Dermis blood vessel endothelial cell (primary cell): ENCODE measurements at places on chromosomes 13 and 19. TPM values are rescaled to one million over a fixed set of nuclear protein-coding genes. Genes with fewer than 3 reads are reported as not detected.

FGF9 gene
- under 0.01 TPM in 1 of 2 replicates, not detected in the other for total RNA-seq

NKG7 gene
- total RNA-seq: not detected in 2 replicates

HNRNPA1L2 gene
- 2.2 and 4.0 TPM in 2 replicates for total RNA-seq

PSG6 gene
- total RNA-seq: not detected in 2 replicates

ELAVL3 gene
- total RNA-seq: not detected in 2 replicates

P2RY11 gene
- 2.6 and 4.6 TPM in 2 replicates for total RNA-seq

AMH gene
- total RNA-seq: 1.3 and 1.5 TPM in 2 replicates

ZFP28 gene
- total RNA-seq: 8.0 and 8.1 TPM in 2 replicates

ZNF497 gene
- total RNA-seq: 1.3 and 2.9 TPM in 2 replicates

CEBPA gene
- total RNA-seq: 0.17 and 0.19 TPM in 2 replicates

GRIN3B gene
- 0.28 and 1.0 TPM in 2 replicates for total RNA-seq

CPAMD8 gene
- total RNA-seq: 2.0 and 3.7 TPM in 2 replicates

PROZ gene
- total RNA-seq: 0.17 TPM in 1 of 2 replicates, not detected in the other

UBE2L5 gene
- 0.05 TPM in 1 of 2 replicates, not detected in the other for total RNA-seq

ARL11 gene
- total RNA-seq: 0.09 and 0.51 TPM in 2 replicates

- DNase-seq: no peak
Measured at GRCh38 chr19:30512176-30513081, 140.2 kb downstream of the ZNF536 start.

- DNase-seq: no peak
Measured at GRCh38 chr13:21014139-21014501, 47.3 kb downstream of the LATS2 start.

- no peak for DNase-seq
Measured at GRCh38 chr19:14890643-14891379, 4.9 kb upstream of the OR7A17 start.

DNA sequence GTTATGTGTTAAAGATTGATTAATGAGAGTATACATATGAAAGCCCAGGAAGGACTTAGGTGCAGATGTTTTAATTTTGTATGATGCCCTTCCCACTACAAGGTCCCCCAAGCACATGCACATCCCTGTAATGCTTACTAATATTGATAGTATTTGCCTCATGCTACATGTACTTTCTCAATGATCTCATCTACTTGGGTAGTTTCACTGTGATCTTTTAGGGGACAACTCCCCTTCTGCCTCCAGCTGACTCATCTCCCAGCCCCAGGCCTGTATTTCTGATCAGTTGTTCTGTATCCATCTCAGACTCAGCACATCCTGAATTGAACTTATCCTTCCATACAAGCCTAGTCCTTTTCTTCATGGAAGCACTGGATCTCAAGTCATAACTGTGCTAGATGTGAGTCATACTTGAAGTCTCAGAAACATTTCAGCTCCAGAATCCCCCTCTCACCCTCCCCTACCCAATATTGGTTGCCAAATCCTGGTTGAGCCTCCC is 49.4 kb upstream of the INTS6 start:
- DNase-seq: no peak

DNA sequence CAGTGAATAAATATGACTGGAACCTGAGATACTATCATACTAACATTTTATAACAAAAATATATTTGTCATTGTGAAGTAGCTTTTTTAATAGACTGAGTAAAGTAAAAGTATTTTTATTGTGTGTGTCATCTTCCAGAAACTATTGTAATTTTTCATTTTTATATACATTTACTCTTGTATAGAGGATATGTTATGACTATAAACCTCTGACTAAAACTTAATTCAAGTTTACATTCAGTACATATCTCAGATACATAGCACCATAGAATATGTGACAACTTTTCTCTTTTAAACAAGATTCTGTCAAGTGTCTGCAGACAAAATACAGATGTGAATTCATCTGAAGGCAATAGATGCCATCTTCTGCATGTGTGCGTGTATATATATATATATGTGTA is 704.3 kb downstream of the SLITRK1 start:
- DNase-seq: no peak

DNA sequence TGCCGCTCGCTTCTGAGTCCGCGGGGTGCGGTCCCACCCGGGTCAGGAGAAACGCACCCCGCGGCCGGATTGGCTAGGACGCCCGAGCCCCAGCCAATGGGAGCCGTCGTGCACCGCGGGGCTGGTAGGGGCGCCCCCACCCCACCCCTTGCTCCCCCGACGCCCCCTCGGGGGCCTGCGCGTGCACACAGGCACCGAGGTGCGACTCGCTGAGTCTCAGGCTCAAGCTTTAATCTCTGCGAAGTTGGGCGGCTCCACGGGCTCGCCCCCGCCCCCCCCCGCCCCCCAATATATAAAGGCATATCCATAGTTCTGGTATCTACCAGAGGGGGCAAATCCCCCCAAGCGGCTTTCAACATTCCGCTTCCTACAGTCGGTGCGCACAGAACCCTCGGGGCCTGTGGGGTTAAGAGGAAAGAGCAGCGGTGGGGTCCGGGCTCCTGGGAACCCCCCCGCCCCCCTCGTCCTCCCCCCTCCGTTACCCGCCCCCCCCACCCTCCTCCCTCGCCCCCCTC is at the start of gene COX6B2:
Gene COX6B2, minus strand, starts transcription at position 22 of the 515 bp plus-strand sequence. CDS start 198 bp downstream, outside the sequence.
- no peak for DNase-seq

GRCh38 chr19:56838909-56839651 is 1.4 kb downstream of the PEG3 start:
- DNase-seq: peak; percentile 44

DNA sequence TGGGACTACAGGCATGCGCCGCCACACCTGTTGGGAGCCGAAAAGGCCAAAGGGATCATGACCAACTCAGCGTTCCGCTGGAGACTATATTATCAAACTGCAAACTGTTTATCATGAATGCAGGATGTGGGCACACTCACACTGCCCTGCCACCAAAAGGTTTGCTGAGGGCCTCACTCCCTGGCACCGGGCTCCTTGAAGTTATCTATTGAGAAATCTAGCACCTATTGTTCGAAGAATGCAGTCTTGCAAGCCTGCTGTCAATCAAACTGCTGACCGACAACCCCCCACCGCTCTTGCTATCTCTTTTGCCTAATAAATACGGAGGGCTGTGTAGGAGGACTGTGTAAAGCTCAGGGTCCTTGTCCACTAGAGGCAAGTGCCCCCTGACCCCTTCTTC is 5.2 kb upstream of the ZNF836 start:
- no peak for DNase-seq

GRCh38 chr19:13086341-13086740 is 16.3 kb downstream of the LYL1 start:
- DNase-seq: no peak

- DNase-seq: no peak
Measured at GRCh38 chr13:87999788-88000187, 328.6 kb downstream of the SLITRK5 start.

DNA sequence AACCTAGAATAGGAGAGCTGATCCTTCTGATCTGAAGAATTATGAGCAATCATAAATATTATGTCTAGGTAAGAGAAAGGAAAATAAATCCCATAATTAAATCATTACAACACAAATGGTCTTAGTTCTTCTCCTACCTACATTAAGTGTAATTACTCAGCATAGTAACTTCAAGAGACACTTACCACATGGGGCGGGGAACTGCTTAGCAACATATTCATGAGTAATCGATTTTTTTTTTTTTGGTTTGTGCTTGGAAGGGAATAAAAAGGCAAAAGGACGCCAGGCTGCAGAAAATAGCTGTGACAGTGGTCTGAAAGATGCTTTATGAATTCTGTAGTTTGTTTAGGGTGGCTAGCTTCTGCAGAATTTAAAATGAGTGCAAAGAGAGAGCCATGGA is 103.3 kb upstream of the HTR2A start:
- no peak for DNase-seq

GRCh38 chr13:80224468-80224867 is 116.5 kb downstream of the SPRY2 start:
- DNase-seq: peak; percentile 65

DNA sequence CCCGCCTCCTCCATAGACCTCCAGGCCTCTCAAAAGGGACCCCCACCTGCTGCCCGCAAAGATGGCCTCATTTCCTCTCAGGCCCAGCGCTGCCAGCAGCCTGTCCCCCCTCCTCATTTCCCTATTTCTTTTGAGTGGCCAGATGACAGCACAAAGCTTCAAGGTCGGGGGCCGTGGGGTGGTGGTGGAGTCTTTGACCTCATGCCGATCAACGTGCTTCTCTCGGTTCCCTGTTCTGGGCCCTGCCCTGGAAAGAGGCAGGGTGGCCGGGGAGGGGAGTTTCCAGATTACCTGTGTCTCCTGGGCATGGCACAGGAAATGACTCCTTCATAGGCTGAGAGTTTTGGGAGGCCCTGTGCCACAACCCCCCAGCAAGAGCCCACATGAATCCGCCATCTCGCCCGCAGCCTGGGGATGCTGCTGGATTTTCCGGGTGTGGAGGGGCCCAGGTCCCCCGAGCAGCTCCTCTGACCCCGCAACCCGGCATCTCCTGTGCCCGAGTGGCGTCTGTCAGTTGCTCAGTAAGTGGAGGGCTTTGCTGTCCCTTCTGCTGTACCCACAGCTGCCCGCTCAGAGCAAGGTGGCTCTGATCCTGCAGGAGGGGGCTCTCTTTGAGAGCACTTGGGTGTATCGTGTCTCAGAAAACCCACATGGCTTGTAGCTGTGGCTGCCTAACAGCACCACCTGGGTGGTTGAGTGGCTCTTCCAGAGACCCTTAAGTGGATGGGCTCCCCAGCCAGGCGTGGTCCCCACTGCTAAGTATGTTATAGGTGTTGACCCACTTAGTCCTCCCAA is 139.4 kb downstream of the SIPA1L3 start:
- no peak for DNase-seq

DNA sequence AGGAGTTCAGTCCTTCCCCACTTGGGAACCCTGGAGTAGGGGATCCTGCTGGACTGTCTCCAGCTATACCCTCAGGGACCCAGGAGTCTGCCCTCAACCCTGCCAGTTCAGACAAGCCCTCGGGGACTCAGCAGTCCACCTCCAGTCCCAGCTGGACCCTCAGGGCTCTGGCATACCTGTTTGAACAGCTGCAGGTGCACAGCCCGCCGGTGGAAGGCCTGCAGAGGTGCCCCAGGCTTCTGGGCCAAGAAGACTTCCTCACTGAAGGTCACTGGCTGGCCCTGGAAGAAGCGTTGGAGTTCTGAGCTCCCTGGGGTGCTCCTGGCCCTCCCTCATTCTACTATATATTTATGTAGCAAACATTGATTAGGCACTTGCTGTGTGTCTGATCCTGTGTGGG is 8.6 kb downstream of the CRB3 start:
- DNase-seq: no peak

DNA sequence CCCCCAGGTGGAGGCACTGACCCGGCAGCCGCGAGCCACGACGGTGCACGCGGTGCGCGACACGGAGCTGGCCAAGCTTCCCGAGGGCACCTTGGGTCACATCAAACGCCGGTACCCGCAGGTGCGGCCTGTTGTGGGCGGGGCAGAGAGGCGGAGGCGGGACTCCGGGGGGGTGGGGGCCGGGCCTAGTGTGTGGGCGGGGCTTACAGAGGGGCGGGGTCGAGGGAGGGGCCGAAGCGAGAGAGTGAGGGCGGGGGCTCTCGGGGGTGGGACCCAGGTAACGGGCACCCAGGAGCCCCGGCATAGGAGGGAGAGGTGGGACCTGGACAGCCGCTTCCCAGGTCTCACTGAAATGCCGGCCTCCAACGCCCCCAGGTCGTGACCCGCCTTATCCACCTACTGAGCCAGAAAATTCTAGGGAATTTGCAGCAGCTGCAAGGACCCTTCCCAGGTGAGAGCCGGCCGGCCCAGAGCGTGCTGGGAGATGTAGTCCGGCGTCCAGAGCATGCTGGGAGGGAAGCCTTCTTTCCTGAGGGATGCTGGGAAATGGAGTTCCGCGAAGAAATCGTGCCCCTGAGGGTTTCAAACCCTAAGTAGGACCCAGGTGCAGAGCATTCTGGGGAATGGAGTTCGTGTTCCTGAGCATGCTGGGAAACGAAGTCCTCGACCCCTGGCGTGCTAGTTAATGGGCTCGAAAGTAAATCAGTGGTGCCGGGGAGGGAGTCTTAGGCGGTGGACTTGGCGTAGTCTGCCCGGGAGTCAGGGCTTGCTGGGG is 15.7 kb downstream of the PNPLA6 start:
- DNase-seq: peak; percentile 40

- DNase-seq: no peak
Measured at GRCh38 chr13:109968876-109969577, 182.6 kb upstream of the IRS2 start.

GRCh38 chr13:24625331-24625731 is 54.9 kb upstream of the ATP12A start:
- DNase-seq: no peak

GRCh38 chr19:35013820-35014754 is 14.0 kb downstream of the GRAMD1A start:
- DNase-seq: peak; percentile 46

GRCh38 chr13:51895906-51896888 is 34.4 kb downstream of the CCDC70 start:
- peak; percentile 80 for DNase-seq

DNA sequence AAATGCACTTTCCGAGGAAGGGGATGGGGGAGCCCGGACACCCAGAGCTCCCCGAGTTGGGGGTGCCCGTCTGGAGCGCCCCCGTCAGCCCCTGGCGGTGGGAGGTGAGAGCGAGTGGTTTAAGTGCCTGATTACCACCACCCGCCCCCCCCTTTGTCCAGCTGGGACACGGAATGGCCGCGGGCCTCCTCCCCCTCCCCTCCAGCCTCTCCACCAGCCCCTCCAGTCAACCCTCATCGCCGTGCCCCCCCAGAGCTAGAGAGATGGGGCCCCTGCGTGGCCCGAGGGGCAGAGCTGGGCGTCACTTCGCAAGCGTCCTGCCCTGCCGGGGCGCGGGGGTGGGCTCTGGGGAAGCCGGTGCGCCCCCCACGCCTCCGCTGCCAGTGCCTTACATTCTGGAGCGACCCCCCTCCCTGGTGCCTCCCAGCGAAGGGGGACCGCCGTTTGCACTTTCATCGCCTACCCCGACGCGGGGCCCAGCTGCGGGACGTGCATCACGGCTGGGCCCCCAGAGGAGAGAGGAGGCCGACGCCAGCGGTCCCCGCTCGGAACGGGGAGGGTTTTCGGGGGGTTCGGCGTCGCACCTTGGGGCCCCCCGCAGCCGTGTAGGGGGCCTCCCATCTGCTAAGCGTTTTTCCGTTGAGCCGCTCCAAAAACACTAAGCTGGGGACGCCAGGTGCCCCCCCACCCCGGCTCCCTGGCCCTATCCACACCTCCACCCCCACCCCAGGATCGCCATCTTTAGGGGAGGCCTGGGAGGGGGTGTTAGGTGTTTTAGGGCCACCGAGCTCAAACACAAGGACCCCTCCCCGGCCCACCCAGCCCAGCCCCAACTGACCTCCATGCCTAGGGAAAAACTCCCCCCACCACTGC is 16.4 kb downstream of the SMIM24 start:
- DNase-seq: no peak

- DNase-seq: peak; percentile 90
Measured at GRCh38 chr19:4759388-4760284, 31.9 kb upstream of the FEM1A start.
